ENCODE measurements at places on chromosomes 4 and X. TPM values are rescaled to one million over a fixed set of nuclear protein-coding genes. Genes with fewer than 3 reads are reported as not detected.
A peak's percentile ranks its signal among the peaks of the same experiment; 100 is the strongest.

DNA sequence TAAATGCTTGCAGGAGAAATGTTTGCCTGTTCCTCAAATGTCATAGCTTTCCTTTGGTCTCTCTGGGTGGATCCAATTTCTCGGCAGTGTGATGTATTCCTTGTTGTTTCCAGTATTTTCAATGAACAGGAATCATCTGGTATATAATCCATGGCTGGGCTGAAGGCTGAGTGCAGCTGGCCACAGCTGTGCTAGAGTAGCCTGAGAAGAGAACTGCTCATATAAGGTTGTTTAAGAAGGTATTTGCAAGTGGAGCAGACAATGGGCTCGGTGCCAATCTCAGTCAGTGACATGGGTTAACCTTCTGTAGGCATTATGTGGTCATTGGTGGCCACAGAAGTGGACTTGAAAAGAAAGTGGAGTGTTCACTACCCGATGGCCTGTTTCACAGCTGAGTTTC is 390.3 kb downstream of the SPRY1 start:
- no peaks in the 10 kb centered on the region for H3K36me3 ChIP-seq
- DNase-seq: peak; percentile 25
- H3K4me3 ChIP-seq: no peak overlapping the region

GRCh38 chr4:110869862-110870572 is 247.1 kb upstream of the PITX2 start:
- H3K27me3 ChIP-seq: no peaks in the 10 kb centered on the region
- DNase-seq: no peak
- H3K36me3 ChIP-seq: no peaks in the 10 kb centered on the region
- H3K4me3 ChIP-seq: no peak overlapping the region
- no peak overlapping the region for H3K27ac ChIP-seq

Gene DHRSX
- 23.8 TPM for total RNA-seq

Gene DCAF12L2
- 1.5 TPM for total RNA-seq

Gene RHOXF2
- total RNA-seq: not detected

DNA sequence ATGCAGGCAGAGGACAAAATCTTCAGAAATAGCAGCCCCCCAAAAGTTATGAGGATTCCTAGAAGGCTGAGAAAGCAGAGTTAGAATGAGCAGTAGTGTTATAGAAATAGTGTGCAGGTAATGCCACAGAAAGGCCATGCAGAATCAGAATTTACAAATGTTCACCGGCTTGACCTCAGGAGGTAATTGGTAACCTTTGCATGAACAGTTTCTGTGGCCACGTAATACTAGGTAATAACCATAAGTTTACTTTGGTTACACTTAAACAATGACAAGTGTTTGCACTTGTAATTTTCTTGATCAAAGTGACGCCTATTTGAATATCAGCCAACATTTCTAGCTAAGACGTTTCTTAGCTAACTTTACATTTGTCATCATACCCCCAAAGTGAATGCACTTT is 393.6 kb downstream of the GPAT3 start:
- no peak for DNase-seq
- H3K27ac ChIP-seq: no peak overlapping the region
- H3K4me3 ChIP-seq: no peak overlapping the region
- no peaks in the 10 kb centered on the region for H3K27me3 ChIP-seq
- no peaks in the 10 kb centered on the region for H3K36me3 ChIP-seq

Gene PCDH19
- 2.0 TPM for total RNA-seq

Gene NSUN7
- total RNA-seq: 12.2 TPM

DNA sequence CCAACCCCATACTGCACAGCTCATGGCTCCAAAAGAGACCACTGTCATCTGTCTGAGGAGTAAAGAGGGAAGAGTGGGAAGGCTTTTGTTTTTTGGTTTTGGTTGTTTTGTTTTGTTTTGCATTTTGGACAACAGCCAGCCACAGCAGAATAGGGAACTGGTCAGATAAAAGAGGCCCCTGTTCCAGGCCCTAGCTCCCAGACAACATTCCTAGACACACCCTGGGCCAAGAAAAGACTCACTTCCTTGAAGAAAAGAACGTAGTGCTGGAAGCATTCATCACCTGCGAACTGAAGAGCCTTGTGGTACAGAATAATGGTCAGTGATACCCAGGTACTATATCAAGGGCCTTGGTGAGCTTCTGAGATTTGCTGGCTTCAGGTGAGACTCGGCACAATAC is 619.4 kb upstream of the SPANXN1 start:
- no peak overlapping the region for H3K4me3 ChIP-seq
- no peak overlapping the region for H3K27ac ChIP-seq
- no peaks in the 10 kb centered on the region for H3K4me1 ChIP-seq

- H3K27me3 ChIP-seq: no peaks in the 10 kb centered on the region
- H3K36me3 ChIP-seq: no peaks in the 10 kb centered on the region
- H3K27ac ChIP-seq: no peak overlapping the region
- no peaks in the 10 kb centered on the region for H3K4me1 ChIP-seq
Observed at GRCh38 chr4:38954727-38955126, 77.5 kb downstream of the TMEM156 start.

DNA sequence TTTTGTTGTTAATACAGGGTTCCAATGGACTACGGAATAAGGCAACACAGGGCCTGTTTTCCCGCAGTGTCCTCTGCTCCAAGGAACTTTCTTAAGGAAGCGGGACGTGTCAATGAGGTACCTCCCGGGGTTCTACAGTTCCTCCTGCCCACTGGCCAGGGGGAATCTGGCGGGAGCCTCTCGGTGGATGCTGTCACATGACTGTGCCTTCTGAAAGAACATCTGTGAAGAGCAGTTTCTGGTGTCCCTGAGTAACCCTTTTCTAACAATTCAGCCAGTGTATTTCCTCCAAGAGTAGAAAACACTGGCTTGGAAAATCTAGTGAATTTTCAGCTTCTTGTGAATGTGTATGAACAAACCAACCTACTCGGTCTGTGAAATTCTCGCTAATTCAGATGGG is 32.7 kb downstream of the MFAP3L start:
- H3K27me3 ChIP-seq: no peaks in the 10 kb centered on the region
- H3K4me3 ChIP-seq: no peak overlapping the region
- H3K4me1 ChIP-seq: no peaks in the 10 kb centered on the region
- DNase-seq: no peak

DNA sequence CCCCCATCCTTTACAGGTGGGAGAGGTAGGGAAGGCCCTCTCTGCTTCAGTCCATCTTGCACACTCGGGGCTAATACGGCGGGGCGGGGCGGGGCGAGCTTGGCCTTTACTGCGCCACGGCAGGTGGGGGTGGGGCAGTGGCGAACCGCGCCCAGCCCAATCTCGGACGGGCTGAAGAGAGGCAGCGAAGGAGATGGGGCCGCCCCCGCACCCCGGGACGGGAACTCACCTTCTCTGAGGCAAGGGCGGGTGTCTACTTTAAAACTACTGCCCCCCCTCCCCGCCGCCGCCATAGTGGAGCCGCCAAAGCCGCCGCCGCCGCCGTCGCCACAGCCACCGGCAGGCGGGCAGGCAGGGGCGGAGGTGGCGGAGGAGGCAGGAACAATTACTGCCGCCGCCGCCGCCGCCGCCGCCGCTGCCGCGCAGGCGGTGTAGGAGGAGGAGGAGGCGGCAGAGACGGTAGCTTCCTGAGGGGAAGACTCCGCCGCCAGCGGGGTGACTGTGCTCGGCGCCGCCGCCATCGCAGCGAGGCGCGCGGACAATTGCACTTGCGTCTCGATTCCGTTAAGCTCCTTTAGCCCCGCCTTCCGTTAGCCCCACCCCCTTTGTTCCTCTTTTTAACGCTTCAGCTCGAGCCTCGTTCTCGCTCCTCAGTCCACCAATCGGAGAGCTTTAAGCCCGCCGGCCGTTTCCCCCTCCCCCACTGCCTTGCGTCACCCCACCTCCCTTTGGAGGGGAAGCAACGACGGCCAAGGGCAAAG is at the start of gene ZMAT1:
Gene ZMAT1, minus strand, starts transcription at position 540 of the 761 bp plus-strand sequence. Its CDS starts 19 bp downstream, at position 521.
- peak within 1 kb of the TSS; percentile 94 for H3K27ac ChIP-seq
- H3K36me3 ChIP-seq: no peaks in the 10 kb centered on the region
- H3K4me3 ChIP-seq: peak within 1 kb of the TSS; percentile 43
- DNase-seq: peak; percentile 91

- H3K4me3 ChIP-seq: no peak overlapping the region
- H3K4me1 ChIP-seq: no peaks in the 10 kb centered on the region
- DNase-seq: no peak
- no peaks in the 10 kb centered on the region for H3K27me3 ChIP-seq
Observed at GRCh38 chr4:119471259-119471658, 149.3 kb upstream of the FABP2 start.

DNA sequence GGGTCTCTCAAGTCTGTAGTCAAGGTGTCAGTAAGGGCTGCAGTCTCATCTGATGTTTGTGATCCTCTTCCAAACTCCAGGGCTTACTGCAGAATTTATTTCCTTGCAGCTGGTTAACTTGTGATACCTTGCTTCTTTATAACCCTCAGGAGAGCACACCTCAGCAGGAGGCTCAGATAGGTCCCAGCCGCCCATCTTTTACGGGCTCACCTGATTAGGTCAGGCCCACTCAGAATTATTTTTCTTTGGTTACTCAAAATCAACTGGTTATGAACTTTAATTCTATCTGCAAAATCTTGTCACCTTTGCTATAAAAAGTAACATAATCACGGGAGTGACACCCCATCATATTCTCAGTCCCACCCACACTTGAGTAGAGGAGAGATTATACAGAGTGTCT is 99.9 kb upstream of the BEND4 start:
- no peak overlapping the region for H3K4me3 ChIP-seq
- no peak for DNase-seq
- no peaks in the 10 kb centered on the region for H3K36me3 ChIP-seq
- H3K27me3 ChIP-seq: no peaks in the 10 kb centered on the region

DNA sequence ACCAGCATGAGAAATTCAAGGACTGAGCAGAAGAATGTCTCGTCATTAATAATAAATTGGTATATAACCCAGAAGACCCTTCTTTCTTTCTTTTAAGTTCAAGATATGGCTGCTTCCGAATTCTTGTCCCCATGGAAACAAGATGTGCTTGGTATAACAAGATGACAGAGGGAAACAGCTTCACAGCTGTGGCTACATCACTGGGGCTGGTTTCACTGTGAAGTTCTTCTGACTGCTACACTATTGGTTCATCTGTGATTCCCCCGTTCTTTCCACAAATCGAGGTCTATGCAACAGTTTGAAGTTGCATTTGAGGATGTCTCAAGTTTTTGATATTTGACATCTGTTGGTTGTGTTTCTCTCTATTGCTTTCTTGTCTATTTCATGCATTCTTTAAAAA is 12.3 kb upstream of the DTHD1 start:
- H3K36me3 ChIP-seq: no peaks in the 10 kb centered on the region
- no peaks in the 10 kb centered on the region for H3K27me3 ChIP-seq
- DNase-seq: no peak
- no peak overlapping the region for H3K4me3 ChIP-seq
- no peak overlapping the region for H3K27ac ChIP-seq

DNA sequence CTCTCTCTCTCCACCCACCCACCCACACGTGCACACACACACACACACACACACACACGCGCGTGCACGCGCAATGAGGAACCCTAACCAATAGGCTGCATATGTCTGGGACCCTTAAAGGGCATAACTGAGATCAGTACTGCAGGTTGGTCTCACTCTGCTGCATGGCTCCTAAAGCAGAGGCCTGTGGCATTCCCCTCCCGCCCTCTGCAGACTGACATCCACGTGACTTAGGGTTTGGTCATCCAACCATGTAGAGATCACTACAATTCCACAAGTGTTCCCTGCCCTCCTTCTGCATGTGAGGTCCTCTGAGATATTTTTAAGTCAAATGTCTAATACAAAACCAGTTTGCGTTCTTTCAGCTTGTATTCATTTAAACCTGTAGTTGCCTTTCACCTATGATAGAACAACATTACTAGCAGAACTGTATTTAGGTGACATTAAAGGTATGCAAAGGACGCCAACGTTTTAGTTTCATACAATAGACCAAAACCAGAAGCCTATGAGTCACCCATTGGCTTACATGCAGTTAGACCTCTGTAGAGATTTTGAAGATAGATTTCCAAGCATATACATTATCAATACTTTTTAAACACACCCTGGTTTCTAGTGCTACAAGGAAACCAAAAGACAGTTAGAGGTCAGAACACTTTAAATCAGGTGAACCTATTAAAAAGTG is 10.1 kb downstream of the XAGE5 start:
- no peaks in the 10 kb centered on the region for H3K4me1 ChIP-seq
- peaks cover 5% of the 10 kb centered on the region for H3K27me3 ChIP-seq
- H3K27ac ChIP-seq: no peak overlapping the region
- DNase-seq: no peak

DNA sequence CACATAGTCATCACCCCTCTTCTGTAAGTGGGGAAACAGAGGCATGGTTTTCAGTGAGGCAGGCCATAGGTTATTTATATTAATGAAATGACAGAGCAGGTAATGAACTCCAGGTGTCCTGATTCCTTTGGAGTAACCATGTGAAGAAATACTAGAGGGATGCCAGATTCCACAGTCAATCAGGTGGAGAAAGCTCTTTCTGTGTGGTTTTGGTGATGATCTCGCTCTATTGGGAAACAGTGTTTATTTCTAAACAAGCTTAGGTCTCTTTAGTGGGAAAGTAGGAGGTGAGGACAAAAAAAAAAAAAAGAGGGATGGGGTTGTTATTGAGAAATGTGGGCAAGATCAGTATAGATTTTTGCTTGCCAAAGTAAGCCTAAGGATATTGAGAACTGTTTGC is 12.2 kb downstream of the DOCK11 start:
- DNase-seq: no peak
- no peak overlapping the region for H3K27ac ChIP-seq
- H3K27me3 ChIP-seq: no peaks in the 10 kb centered on the region
- H3K36me3 ChIP-seq: no peaks in the 10 kb centered on the region
- no peaks in the 10 kb centered on the region for H3K4me1 ChIP-seq

- no peaks in the 10 kb centered on the region for H3K27me3 ChIP-seq
- H3K4me1 ChIP-seq: no peaks in the 10 kb centered on the region
- H3K27ac ChIP-seq: no peak overlapping the region
Observed at GRCh38 chr4:4726051-4726450, 133.4 kb upstream of the MSX1 start.

Gene EDA
- total RNA-seq: 2.1 TPM

Data from uterus (tissue), 4 donors.